ENCODE measurements at places on chromosomes 1 and 21.

GRCh38 chr1:58765006-58765405, 18.8 kb downstream of the JUN start:
- DNase-seq: peak; percentile 18

GRCh38 chr1:16151196-16151994, 4.5 kb downstream of the EPHA2 start:
- peak; percentile 40 for DNase-seq

DNA sequence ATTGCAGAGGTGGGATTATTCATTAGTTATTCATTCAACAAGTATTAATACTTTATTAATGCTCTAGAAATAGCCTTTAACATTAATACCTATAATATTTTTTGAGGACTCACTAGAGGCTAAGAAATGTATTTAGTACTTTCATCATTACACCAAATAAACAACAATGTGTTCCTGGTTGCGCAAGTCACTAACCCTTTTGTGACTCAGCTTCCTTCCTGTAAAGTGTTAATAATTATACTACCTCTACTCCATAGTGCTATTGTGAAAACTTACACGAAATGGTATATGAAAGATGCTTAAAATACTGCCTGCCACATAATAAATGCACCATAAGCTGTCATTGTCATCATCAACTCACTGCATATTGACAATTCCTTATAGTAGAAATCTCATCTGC, 431.0 kb downstream of the DPYD start:
- DNase-seq: peak; percentile 9

DNA sequence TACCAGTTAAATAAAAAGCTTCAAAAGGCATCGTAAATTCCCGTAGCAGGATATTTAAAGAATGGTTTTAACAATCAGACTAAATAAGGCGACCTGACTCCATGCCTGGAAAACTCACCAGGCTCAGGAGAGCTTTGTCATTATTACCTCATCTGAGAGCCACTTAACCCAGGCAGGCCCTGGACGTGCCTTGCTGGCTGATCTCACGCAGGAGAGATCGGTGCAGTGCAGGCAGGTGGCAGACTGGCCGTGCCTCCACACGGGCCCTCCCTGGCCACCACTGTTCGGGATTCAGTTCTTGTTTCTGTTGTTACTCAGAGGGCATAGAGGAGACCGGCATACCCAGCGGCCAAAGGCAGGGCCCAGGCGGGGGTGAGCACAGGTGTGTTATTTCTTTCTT, 6.4 kb downstream of the MT1HL1 start:
- no peak for DNase-seq

DNA sequence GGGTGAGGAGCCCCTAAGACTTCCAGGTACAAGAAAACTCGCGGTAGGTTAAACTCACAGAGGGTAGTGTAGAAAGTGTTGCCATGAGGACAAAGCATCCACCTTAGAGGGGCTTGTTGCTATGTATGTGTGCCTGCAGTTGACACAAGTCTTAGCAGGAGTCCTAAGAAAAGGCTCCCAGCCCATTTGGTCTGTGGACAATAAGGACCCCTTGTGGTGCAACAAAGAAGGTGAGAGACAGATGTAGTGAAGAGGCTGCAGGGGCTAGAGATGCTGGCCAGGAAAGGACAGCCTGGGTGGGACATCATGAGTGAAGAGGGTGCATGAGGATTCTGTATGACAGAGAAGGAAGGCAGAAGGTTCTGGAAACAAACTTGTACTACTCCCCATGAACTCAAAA, 36.3 kb upstream of the IL10 start:
- DNase-seq: no peak

GRCh38 chr1:112508278-112509004, at the start of gene WNT2B:
Gene WNT2B (plus strand): TSS chr1:112508965. CDS start chr1:112509263, 298 bp downstream.
- DNase-seq: no peak

- no peak for DNase-seq
Observed at GRCh38 chr1:35531368-35531767, 25.8 kb downstream of the KIAA0319L start.

DNA sequence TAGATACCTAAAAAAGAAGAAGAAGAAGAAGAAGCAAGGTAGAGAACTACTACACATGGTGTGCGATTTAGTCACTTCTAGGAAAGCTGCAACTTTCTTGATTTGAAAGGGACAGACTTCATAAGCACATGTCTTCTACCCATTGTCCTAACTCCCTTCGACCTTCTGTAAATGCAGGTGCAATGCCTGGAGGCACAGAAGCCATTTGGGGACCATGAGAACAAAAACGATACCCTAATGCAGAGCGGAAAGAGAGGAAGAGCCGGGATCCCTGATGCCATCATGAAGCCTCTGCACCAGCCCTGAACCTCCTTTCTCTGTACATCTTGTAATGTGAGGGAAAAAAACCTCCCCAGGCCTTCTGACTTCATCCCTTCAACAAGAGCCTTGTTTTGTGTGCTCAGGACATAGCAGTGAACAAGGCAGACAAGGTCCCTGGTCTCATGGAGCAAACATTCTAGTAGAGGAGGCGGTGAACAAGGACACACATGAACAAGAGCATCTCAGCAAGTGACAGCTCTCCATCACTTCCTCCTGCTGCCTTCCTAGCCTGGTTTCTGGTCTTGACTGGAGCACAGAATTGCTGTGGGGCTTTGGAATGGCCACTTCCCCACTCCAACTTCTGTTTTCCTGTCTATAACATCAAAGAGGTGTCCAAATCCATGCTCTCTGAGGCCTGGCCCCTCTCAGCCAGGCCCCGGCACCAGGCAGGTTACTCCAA, 5.5 kb upstream of the LAPTM5 start:
- no peak for DNase-seq

DNA sequence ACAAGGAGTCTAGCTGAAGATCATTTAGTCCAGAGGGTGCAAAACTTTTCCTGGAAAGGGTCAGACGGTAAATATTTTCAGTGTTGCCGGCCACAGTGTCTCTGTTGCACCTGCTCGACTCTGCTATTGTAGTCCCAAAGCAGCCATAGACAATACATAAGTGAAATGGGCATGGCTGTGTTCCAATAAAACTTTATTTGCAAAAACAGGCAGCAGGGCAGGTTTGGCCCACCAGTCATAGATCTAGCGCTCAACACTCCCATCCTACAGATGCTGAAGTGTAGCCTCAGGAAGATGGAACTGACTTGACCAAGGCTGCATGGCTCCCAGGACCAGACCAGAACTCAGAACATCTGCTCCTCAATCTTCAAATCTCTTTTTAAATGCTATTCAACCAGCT, 46.2 kb upstream of the CLDN14 start:
- no peak for DNase-seq

- peak; percentile 55 for DNase-seq
Observed at GRCh38 chr1:160076295-160076694, 5.0 kb upstream of the KCNJ9 start.

DNA sequence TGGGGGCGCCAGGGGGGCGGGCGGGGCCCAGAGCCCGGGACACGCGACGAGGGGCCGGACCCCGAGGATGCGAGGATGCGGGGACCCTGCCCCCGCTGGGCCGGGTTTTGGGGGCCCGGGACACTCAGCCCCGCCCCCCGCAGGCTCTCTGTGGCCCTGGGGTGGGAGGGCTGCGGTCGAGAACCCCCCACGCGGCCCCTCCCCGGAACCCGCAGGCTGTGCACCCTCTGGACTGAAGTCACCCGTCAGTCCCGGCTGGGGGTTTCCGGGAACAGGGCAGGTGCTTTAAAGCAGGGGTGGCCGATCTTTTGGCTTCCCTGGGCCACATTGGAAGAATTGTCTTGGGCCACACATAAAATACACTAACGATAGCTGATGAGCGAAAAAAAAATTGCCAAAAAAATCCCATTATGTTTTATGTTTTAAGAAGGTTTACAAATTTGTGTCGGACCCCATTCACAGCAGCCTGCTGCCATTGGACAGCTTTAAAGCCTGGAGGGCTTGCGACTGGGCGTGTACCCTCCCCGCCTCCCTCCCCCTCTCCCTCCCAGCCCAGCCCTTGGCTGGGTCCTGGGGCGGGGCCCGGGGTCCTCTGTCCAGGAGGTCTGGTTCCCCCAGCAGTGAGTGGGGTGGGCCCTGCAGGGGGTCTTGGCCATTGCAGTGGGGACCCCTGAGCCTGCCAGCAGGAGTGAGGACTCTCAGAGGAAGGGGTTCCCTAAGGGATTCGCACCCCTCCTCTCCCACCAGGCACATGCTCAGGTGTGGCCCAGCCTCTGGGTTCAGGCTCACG, 21.6 kb upstream of the C1orf159 start:
- DNase-seq: no peak

DNA sequence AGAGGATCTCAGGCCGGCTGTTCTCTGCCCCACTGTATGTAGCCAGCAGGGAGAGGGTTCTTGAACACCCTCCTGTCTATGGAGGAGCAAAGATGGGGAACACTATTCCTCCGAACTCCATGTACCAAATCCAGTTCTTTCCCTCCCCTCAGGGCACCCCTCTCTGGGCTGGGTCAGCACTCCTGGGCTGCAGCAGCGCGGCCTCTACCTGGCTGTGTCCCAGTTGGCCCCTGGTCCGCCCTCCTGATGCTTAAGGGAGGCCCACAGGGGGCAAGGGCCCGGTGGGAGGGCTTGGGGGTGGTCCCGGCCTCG, 471 bp upstream of the ADPRS start:
- no peak for DNase-seq

DNA sequence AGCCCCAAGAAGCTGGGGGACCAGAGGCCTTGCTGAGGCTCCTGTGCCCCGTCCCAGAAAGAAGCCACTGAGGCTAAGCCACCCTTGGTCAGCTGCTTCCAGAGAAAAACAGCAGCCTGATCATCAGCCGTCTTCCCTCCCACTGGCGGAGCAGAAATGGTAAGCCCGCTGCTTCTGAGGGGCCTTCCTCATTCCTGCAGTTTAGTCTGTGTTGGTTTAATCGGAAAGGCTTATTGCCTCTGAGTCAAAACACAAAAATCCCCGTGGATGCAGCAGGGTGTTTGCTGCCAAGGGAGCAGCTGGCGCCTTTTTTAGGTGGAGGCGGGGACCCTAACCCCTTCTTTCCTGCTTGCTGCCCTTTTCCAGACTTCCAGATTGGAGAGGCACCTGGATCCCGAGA, 33.9 kb downstream of the SPSB1 start:
- DNase-seq: no peak

GRCh38 chr1:173775578-173776226, 48.8 kb upstream of the DARS2 start:
- no peak for DNase-seq

GRCh38 chr1:207825409-207825695, 73.5 kb downstream of the CD46 start:
- no peak for DNase-seq

- no peak for DNase-seq
Observed at GRCh38 chr1:25873120-25873519, 2.4 kb downstream of the PAQR7 start.

DNA sequence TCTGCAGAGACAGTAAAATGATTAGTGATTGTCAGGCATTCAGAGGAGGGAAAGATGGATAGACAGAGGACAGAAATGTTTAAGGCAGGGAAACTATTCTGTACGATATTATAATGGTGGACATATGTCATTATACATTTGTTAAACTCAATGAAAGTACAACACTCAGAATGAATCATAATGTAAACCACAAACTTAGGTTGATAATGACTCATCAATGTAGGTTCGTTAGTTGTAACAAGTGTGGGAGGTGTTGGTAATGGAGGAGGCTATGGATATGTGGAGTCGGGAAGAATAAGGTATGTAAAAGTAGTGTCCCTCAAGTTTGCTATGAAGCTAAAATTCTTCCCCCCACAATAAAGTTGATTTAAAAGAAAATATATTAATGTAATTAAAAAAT, 455.0 kb downstream of the BRINP3 start:
- DNase-seq: peak; percentile 66

Measured in RCC 7860 (cell line).